ENCODE measurements at places on chromosomes 6 and 20.

- DNase-seq, result no peak
These were observed 59.0 kb downstream of the NOL4L start for GRCh38 chr20:32526125-32526524.

DNA sequence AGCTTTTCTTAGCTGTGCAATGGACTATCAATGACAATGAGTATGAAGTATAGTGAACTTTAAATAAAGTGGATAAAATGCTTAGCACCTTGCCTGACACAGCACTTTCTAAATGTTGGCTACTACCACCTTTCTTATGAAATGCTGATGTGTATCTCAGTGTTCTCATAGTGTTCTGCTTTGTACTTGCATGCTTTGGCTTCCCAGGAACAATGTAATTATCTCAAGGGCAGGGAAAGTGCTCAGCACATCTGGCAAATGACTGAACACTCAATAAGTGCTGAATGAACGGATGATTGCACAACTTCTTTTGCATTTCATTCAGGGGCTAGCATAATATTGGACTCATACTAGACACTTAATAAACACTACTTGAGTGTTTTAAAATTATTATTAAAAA is 28.2 kb upstream of the NOX3 start:
- no peak for DNase-seq

- DNase-seq, result no peak
These were observed 20.6 kb downstream of the DTNBP1 start for GRCh38 chr6:15642276-15642675.

DNA sequence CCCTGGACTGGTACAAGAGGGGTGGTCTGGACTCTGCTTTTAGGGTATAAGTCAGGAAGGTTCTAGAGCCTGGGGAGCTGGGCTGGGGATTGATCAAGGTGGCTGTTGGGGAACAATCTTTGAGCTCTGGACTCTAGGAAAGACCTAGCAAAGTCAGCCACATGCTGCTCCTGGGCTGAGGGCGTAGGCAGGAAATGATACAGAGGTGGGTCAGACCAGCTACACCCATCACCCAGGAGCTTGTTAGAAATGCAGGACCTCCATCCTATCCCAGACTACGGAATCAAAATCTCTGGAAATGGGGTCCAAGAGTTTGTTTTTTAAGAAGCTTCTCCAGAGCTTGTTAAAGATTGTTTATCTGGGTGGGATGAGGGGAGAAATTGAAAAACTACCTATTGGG is 9.4 kb downstream of the ADTRP start:
- no peak for DNase-seq
